ENCODE measurements at places on chromosomes 6 and 20.

- no peak for DNase-seq
Observed at GRCh38 chr20:40110311-40110831, 578.7 kb downstream of the MAFB start.

GRCh38 chr6:115901896-115902295 is 158.8 kb downstream of the FRK start:
- DNase-seq: no peak

DNA sequence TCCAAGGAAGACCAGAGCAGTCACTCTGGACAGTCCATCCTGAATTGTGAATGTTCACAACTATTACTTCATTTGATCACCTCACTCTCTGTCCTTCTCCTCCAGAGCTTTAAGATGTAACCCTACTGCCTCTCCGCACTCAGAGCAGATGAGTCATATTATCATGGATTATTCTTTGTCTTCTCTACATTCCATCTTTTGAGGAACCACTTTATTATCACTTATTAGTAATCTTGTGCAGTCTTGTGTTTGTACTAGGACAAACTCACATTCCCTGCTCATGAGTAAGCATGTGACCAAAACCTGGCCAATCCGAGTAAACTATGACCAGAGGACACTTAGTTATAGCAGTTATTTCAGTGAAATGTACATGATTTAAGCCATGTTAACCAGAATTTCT is 401.5 kb upstream of the ADGRB3 start:
- DNase-seq: no peak

GRCh38 chr6:111673937-111674336 is 68.3 kb upstream of the TRAF3IP2 start:
- no peak for DNase-seq

DNA sequence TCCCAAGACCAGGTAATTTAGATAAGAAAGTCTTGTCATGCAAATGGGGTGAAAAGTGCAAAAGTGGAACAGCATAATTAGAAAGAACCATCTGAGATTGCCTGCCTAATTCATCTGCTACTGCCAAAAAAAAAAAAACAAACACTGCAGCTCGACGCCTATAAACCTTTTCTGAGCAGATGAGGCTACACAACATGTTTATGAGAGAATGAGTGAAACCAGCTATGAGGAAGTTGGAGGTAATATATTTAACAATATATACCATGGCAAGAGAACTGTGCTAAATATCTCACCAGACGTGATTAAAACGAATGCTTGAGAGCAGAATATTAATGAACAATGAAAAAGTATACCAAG is 50.0 kb downstream of the LAMA4 start:
- DNase-seq: no peak

DNA sequence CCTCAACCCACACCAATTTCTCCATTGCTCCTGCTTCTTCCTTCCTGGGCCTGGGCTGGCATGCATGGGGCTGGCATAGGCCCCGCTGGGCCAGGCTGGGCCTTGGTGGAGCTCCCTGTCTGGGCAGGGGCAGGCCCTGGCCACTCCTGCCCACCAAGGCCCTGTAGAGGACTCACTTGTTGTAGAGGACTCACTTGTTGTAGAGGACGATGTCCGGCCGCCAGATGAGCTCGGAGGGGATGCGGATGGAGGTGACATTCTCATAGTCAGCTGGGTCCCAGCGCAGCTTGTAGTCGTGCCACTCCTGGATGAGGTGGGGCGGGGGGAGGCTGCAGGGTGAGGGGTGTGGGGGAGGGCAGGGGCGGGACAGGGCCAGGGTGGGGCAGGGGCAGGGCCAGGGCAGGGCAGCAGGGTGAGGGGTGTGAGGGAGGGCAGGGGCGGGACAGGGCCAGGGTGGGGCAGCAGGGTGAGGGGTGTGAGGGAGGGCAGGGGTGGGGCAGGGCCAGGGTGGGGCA is 5.3 kb downstream of the CHRNA4 start:
- no peak for DNase-seq

- no peak for DNase-seq
Observed at GRCh38 chr6:53111865-53112264, 36.8 kb downstream of the GCM1 start.

DNA sequence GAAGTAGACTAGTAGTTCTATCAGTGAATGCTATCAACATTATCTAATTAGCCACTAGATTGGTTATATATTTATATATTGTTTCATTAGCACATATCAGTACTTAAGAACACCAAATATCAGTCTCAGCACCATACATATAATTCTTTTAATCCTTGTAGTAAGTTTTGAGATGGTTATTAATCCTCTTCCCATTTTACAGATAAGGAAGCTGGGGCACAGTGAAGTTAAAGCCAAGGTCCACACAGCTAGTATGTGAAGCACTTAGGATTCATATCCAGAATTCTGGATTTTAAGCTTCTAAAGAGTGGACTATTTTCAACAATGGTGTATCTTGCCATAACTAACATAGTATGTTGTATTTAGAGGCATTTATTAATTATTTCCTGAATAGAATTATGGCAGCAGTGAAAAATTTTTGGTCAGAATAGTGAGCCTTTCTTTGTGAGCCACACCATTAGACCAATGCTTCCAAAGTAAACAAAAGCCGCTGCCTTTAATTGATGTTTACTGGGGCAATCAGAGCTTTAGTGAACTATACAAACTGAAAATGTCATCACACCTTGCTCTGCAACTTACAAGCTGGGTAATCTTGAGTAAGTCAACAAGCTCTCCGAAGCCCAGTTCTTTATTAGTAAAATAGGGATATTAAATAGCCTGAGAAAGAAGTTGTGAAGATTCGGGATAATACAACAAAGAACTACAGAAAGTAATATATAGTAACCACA is 41.9 kb upstream of the HBS1L start:
- DNase-seq: no peak

DNA sequence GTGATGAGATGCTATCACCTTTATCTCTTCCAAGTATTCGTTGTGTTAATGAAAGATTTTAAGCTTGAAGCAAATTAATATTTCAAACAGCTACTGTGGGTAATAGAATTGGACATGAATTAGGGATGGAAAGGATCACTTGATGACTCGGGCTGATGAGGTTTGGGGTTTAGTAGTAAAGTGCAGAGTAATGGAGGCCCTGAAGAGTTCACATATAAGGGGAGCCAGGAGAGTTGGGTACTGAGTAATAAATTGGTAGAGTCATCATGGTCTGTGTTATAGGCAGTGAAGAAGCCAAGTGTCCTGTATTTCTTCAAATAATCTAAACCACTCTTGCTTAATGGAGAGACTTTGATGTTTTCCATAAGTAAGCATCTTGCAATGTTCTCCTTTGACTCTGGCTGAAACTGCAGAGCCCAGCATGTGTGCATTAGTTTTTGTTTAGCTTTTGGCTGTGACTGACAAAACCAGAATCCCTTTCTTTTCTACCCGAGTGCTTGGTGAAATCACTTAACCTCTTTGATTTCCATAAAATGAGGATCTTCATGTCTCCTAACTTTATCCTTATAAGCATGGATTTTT is 57.6 kb downstream of the L3MBTL3 start:
- DNase-seq: no peak

DNA sequence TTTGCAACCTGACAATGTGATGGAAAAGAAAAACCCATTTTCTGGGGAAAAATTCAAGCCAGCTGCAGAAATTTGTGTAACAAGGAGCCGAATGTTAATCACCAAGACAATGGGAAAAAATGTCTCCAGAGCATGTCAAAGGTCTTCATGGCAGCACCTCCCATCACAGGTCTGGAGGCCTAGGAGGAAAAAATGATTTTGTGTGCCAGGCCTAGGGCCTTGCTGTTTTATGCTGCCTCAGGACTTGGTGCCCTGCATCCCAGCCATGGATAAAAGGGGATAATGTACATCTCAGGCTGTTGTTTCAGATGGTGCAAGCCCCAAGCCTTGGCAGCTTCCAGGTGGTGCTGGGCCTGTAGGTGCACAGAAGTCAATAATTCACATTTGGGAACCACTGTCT is 747.7 kb downstream of the C6orf118 start:
- no peak for DNase-seq

GRCh38 chr6:40295251-40295950 is 291.8 kb downstream of the LRFN2 start:
- no peak for DNase-seq

DNA sequence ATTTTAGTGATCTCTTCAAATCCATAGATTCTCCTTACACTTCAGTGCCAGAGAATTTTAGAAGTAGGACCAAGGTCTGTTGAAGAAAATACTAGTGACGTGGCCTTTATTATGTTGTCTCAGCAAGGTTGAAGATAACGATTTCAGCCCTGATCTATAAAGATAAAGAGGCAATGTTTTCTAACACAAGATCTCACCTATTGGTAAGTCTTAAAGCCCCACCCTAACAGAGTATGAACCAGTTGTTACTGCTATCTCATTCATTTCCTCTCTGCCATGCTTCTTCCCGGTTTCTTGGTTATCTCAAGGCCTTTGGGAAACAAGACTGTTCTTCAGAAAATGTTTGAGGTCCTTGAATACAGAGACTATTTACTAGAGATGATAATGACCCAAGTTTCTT is 53.1 kb downstream of the KIAA0408 start:
- no peak for DNase-seq

- no peak for DNase-seq
Observed at GRCh38 chr6:13433709-13434121, 53.7 kb downstream of the GFOD1 start.

DNA sequence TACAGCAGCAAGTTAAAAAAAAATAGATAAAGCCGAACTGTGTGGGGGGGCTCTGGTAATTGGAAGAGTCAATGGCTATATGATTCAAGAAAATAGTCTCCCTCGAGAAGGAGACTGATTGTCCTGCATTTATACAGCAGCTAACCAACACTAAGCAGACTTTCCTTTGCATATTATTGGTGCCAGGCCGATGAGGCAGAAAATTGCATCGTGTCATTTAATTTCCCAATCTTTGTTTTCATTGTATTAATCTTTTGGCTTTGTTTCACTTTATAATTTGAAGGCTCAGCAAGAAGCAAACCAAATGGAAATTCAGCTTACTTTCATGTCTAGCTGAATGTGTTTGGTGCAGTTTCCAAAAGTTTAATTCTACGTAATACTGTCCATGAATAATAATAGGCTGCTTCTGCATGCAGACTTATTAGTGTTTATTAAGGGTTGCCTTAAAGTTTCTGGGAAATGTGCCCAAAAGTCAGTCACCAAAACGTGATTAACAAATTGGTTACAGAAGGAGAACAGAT is 258.5 kb downstream of the HACE1 start:
- no peak for DNase-seq

DNA sequence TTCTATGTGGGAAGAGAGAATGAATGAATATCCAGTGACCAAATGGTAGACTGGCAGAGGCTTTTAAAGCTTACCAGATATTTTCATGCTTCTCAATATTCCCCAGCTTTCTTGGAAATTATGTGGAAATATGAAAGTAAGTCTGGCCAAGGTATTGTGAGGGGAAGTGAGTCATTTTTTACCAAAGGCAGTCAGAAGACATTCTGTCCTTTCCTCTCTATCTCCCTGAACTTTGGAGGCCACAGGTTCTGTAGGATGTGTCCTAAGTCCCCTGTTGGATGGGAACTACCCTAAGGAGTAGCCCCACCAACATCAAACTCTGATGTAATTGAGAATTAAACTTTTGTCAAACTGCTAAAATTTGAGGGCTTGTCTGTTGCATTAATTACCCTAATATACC is 593.8 kb upstream of the NRSN1 start:
- no peak for DNase-seq

DNA sequence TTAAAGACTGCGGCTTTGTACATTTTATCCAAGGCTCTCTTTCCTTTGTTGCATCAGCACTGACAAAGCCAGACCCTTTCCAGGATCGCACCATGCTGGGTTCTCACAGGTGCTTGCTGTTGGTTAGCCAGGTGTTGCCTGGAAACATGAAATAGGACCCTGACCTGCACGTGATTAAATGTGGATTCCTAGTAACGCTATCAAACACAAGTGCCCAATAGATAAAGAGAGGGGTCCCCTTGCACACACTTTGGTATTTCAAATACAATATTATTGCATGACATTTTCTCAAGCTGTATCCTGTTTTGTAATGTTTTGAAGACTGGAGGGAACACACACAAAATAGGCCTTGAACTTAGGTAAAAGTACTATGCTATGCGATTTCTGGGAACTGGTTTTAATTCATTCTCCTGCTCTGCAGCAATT is 73.3 kb downstream of the AKAP12 start:
- DNase-seq: no peak

- no peak for DNase-seq
Observed at GRCh38 chr6:107246972-107247615, 131.8 kb upstream of the BEND3 start.

DNA sequence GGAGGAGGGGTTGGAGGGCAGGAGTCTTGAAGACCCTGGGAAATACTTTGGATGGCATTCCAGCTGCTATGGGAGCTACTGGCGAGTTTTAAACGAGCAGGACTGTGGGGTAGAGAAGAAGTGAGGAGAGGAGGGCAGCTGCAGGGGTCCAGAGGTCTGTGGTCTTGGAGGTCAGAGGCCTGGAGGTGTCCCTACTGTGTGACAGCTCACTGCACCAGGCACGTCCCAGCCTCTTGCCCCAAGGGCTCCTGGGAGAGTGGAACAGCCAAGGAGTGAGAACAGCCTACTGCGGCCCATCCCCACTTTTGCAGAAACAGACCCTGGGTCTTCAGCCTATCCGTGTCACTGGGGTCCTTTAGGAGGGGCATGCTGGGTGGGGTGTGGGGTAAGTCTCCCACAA is 2.9 kb upstream of the NOL4L start:
- DNase-seq: no peak

DNA sequence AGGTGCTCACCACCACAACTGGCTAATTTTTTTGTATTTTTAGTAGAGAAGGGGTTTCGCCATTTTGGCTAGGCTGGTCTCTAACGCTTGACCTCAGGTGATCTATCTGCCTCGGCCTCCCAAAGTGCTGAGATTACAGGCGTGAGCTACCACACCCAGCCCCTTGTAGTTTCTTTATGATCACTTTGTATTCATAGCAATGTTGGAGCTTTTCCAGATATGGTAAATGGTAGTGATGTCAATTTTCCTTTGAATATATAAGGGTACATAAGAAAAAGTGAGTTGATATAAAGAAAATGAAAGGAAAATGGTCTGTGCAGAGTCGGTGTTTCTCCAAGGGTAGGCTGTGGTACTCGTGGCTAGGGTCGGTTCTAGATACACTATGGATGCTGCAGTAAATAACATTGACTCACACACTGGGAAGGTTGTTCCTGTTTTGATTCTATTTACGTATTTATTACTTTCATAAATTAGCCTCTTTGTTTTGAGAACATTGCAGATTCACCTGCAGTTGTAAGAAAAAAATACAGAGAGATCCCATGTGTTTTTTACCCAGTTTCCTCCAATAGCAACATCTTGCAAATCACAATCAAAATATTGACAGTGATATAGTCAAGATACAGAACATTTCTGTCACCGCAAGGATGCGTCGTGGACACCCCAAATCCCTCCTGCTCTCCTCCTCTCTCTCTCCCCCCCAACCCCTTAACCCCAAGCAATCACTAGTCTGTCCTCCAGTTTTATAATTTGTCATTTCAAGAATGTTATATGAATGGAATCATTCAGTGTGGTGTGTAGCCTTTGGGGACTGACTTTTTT is 2.5 kb downstream of the ZNF831 start:
- no peak for DNase-seq

GRCh38 chr20:32281711-32282110 is 4.3 kb downstream of the KIF3B start:
- DNase-seq: no peak

- no peak for DNase-seq
Observed at GRCh38 chr6:47094241-47094925, 52.3 kb upstream of the ADGRF1 start.
